ENCODE measurements at places on chromosomes 12 and 14.

GRCh38 chr14:88232771-88233170 lies 90.3 kb downstream of the KCNK10 start:
- DNase-seq: no peak

- DNase-seq: no peak
Observed at GRCh38 chr12:52575256-52575655, 1.6 kb upstream of the KRT74 start.

DNA sequence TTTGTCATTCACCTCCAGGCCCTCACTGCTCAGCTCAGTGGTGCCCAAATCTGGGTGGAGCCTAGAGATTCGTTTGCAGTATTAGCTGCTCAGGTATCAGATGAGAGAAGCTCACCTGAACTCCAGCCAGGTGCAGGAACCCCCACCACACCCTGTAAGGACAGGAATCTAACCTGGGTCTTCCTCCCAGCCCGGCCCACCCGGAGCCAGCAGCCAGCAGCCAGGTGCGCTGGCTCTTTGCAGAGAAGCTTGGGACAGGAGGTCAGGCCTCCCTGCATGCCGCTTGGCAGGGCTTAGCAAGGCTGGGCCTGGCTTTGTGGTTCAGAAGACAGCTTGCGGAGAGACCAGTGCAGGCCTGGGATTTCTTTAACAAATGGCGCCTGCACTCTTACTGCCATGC lies 125.6 kb upstream of the MYL2 start:
- DNase-seq: no peak

- DNase-seq: no peak
Observed at GRCh38 chr12:23458640-23459039, 490.8 kb downstream of the SOX5 start.

DNA sequence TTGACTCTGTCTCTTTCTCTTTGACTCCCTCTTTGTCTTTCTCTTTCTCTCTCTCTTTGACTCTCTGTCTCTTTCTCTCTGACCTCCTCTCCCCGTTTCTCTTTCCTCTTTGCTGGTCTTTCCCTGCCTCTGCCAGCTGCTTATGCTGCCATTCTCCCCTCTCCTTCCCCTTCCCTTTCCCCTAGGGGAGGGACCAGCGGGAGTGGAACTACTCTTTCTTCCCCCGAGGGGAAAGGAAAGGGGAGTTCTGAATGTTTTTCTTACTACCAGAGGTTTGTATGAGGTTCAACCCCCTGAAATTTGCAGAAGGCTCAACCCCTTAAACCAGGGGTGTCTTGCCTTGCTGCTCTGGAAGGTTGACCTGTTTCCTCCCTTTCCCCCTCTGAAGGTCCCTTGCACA lies 24.7 kb upstream of the RNASE1 start:
- no peak for DNase-seq

DNA sequence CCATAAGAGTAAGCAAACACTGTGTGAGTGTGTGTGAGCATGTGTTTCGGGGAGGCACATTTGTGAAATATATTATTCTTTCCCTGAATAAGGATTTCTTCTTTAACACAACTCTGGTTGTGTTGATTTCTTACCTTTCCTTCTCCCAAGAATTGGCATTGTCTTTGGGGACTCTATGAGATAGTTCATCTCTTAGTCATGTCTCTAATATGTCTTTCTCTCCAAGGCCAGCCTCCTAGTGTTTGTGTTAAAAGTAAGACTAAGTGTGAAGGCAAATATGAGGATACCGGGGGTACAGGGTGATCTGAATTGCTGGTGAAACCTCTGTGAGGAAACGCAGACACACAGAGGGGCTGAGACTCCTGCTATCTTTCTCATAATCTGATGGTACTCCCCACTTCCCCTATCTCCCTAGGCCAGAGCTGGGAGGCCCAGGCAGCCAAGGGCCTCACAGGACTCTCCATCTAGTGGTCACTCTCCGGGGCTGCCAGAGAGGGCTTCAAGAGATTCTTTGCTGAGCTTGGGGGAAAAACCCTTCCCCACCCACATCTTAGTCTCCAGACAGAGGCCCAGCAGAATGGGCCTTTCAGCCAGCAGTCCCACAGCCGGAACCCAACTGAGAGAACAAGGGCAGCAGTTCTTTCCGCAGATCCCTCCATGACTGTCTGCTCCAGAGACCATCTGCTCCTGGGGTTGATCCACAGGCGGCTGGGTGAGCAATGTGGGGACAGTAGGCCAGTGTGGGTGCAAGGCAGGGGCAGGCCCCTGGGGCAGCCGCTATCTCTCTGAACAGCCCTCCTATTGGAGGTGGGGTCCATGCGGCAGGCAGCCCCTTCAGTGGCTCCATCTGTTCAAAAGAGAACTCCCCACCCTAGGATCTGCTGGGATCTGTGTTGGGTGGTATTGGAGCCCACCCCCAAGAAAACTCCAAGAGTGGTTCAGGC lies 5.8 kb upstream of the HOXC12 start:
- DNase-seq: no peak

DNA sequence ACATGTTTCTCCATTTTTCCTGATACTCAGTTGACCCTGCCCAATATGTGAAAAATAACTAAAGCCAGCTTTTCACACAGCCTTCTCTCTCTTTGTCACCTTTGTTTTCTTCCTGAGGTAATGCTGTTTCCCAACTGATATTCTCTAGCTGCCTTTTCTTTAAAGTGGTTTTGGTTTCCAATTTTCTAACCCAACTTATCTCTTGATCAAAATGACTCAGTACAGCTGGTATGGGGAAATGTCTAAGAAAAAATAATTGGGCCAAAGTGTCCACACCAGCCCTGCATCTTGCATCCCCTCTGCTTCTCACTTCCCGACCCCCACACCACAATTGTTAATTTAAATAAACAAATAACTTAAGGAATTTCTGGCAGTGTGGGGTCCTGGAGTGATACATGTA lies 193.8 kb downstream of the SYT1 start:
- DNase-seq: peak; percentile 75

DNA sequence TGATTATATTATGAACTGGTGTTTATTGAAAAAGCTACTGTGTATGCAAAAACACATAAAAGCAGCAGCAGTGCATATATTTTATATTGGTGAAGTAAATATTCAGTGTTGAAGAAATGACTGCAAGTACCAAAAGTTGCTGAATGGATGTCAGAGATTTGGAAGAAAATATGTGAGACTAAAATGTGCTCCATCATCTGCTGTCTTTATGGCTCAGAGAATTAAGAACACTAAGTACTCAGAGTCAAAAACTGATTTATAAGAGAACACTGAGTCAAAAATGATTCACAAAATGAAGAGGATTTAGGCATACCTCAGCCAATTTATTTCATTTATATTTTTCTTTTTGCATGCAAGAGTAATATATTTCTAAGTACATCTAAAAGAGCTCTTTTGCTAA lies 86.3 kb upstream of the PDZRN4 start:
- no peak for DNase-seq

GRCh38 chr12:79775355-79776027 lies 84.7 kb upstream of the PAWR start:
- DNase-seq: peak; percentile 42

- peak; percentile 54 for DNase-seq
Observed at GRCh38 chr12:47079981-47080724, 394 bp upstream of the AMIGO2 start.

GRCh38 chr12:96084624-96085023 lies 49.2 kb upstream of the LTA4H start:
- DNase-seq: no peak

DNA sequence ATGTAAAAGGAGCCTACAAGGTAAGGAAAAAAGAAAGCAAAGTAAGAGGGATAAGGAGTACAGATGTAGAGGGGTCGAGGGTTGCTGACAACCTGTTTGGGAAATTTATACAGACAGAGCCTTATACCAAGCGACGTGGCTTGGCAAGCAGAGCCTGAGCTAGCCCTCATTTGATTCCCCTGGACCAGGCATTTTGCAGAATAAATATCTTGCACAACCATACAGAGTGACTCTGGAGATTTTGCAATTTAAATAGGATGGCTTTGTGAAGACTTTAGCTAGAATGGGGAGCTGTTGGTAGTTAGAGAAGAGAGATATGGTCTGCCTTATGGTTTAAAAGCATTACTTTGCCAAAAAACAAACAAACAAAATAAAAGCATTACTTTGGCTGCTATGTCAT lies 11.1 kb upstream of the ANO6 start:
- no peak for DNase-seq

GRCh38 chr12:65450625-65451024 lies 172.1 kb downstream of the MSRB3 start:
- DNase-seq: no peak

DNA sequence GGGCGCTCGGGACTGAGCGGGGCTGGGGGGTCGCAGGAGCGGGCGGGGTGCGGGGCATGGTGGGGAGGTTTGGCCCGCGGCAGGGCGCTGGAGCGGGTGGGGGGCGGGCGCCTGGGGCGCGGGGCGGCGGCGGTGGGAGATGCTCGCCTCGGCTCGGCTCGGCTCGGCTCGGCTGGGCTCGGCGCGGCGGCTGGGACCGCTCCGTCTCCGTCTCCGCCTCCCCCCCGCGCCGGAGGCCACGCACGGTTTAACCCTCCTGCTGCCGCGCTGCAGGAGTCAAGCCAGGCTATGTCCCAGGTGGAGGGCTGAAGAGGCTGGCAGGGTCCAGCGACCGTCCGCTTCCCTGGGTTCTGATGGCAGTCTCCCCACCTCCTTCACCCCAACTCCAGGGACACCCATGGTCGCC lies at the start of gene PIANP:
TSS of gene PIANP (minus strand) at position 170 of the 406 bp plus-strand sequence. CDS start 2,754 bp downstream, outside the sequence.
- DNase-seq: no peak

DNA sequence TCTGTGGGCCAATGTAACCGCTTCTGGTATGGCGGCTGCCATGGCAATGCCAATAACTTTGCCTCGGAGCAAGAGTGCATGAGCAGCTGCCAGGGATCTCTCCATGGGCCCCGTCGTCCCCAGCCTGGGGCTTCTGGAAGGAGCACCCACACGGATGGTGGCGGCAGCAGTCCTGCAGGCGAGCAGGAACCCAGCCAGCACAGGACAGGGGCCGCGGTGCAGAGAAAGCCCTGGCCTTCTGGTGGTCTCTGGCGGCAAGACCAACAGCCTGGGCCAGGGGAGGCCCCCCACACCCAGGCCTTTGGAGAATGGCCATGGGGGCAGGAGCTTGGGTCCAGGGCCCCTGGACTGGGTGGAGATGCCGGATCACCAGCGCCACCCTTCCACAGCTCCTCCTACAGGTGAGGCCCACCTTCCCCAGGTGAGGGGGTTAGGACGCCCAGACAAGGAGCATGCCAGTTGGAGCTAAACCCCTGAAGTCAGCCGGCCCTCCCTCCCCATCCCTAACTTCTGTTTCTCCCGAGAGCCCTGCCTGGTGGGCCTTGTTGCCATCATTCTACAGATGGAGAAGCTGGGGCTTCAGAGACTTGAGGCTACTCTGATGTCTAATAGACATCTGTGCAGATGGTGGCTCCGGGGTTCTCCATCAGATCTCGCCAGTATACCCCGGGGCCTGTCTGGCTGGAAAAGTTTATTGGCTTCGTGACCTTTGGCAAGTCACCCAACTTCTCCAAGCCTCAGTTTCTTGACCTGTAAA lies 25.3 kb downstream of the PAPLN start:
- no peak for DNase-seq

DNA sequence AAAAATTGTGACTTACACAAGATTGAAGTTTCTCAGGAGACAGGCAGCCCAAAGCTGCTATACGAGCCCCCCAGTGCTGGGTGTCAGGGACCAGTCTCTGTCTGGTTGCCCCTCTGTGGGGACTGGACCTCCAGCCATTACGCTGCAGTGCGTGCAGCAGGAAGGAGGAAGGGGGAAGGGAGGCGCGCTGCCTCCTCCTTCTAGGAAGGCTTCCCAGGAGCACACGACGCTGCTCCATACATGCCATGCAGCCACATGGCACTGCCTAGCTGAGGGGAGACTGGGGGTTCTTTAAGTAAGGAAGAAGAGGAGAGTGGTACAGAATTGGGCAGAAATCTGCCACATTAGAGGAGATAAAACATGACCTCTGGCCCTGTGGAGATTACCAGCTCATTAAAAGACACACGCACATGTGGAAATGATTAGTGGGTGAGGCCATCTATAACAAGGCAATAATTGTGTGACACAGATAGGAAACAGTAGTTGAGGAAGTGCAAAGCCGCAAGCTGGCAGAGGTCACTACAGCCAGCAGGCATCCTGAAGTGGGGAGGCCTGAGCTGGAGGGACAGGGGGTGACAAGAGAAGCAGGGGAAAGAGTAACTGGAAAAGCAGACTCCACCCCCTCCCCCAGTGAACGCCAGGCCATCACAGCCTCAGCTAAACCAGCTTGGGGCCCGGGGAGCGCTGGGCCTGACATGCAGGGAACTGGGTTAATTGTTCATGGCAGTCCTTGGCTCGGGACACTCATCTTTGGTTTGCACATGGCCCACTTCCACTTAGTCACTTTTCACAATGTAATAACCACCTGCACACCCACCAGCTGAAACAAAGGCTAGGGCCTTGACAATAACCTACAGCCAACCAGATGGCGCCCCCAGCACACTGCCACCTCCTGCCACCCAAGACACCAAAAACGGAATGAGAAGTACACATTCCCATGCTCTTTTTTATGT lies 39.6 kb downstream of the CCDC88C start:
- no peak for DNase-seq

DNA sequence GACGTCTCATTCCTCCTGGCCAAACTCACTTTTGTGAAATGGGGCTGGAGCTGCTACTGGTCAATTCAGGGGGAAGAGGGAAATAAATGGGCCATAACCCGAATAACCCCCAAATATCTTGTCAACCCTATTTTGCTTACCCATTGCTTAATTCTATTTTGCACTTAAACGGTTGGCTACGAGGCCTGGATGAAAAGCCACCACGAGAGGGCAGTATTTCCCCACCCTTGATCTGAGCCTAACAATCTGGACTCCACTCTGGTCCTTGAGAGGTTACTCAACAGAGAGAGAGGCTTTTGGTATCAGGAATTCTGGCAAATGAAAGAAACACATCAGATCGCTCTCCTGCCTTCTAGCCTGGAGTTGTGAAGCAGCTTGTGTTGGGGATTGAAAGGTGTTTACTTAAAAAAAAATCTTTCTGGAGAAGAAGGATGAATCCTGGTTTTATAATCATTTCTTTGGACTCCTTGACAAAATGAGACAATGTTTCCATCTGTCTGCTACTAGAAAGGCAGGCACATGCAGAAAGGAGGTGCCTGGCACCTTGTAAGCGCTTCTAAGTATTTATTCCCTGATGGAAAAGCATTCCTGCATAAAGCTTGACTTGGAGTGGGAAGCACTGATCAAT lies 22.4 kb upstream of the FBXO21 start:
- peak; percentile 76 for DNase-seq

DNA sequence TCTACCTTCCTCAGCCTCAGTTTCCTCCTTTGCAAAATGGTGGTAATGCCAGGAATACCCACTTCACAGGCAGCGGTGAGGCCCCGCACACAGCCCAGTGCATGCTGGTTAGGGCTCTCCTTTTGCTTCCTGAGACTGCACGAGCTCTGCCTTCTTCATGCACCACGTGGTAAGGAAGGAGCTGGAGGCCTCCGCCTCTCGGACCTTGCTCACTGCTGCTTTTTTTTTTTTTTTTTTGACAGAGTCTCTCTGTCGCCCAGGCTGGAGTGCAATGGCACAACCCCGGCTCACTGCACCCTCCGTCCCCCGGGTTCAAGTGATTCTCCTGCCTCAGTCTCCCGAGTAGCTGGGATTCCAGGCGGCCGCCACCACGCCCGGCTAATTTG lies 18.1 kb downstream of the TAMALIN start:
- no peak for DNase-seq

GRCh38 chr12:123916729-123917128 lies 55.9 kb downstream of the CCDC92 start:
- no peak for DNase-seq
